ENCODE measurements at places on chromosomes 1 and 21. TPM values are rescaled to one million over a fixed set of nuclear protein-coding genes. Genes with fewer than 3 reads are reported as not detected.

TRMT1L gene
- total RNA-seq, result 42.3 TPM

CLCA4 gene
- total RNA-seq, result not detected

LPAR3 gene
- total RNA-seq, result 0.26 TPM

SHE gene
- 0.07 TPM for total RNA-seq

CHI3L2 gene
- 13.9 TPM for total RNA-seq

C1orf216 gene
- 19.5 TPM for total RNA-seq

CTSE gene
- total RNA-seq, result not detected

MROH9 gene
- 0.39 TPM for total RNA-seq

NCF2 gene
- 0.39 TPM for total RNA-seq

All from smooth muscle cell of the pulmonary artery (primary cell).